ENCODE measurements at places on chromosomes 11 and 22.

DNA sequence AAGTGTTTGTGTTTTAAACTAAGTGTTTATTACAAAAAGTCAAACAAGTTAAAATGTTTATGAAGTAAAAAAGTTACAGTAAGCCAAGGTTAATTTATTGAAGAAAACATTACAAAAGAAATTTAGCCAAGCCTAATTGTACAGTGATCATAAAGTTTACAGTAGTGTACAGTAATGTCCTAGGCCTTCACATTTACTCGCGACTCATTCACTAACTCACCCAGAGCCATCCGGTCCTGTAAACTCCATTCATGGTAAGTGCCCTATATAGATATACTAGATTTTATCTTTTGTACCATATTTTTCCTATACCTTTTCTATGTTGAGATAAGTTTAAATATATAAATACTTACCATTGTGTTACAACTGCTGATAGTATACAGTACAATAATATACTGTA is 481.8 kb upstream of the TENM4 start:
- no peak for DNase-seq

- peak; percentile 72 for DNase-seq
Observed at GRCh38 chr22:32474635-32475467, at the start of gene FBXO7. FBXO7 (plus strand) TSS chr22:32474811; CDS start chr22:32475003, 192 bp downstream.

- no peak for DNase-seq
Observed at GRCh38 chr11:9710852-9711251, 47.0 kb downstream of the SWAP70 start.

DNA sequence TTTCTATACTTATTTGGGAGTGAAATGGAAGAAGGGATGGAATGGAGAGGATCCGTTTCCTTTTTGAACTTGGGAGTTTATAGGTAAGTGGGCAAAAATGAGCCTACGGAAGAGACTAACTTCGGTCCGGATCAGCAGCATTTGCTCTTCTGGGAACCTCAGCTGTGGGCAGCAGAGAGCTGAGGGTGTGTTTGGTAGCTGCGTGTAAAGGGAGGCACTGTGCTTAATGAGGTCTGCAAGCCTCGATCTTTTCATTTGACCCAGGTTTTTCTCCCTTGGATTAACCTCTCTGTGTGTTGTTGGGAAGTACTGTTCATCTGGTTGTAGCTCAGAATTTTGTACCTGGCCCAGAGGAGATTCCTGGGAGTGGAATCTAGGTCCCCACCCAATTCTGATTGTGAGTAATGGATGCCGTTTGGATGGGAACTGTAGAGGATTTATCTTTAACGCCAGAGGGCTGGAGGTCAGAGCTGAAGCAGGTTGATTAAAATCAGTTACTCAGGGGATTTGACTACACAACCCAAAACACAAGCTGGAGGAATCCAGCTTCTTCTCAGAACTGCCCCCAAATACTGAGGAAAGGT is 201.6 kb upstream of the SORL1-AS1 start:
- DNase-seq: no peak

GRCh38 chr11:57425565-57426438 is 1.1 kb downstream of the SLC43A3 start:
- DNase-seq: no peak

GRCh38 chr11:18594999-18595749 is 4.4 kb upstream of the MISFA start:
- DNase-seq: no peak

DNA sequence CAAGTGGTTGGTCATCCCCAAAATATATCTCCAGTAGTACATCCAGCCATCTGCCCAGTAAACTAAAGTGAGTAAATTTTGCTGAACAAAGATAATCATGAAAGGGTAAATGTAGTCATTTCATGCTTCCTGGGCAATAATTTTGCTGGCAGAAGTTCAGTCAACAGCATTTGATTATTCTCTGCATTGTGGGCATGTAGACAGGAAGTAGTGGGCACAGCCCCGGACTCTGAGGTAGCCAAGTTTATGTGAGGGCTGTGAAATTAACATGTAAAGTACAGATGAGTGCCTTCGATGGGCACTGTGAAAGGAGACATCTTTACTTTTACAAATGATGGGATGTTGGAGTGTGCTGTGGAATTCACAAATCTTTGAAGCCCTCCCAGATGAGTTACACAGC is 312.2 kb upstream of the MTNR1B start:
- DNase-seq: no peak

- no peak for DNase-seq
Observed at GRCh38 chr11:119147604-119148333, 1.1 kb upstream of the ABCG4 start.

GRCh38 chr11:746289-747157 is 741 bp upstream of the TALDO1 start:
- no peak for DNase-seq

- no peak for DNase-seq
Observed at GRCh38 chr11:31820438-31820818, 9.3 kb upstream of the PAX6 start.

DNA sequence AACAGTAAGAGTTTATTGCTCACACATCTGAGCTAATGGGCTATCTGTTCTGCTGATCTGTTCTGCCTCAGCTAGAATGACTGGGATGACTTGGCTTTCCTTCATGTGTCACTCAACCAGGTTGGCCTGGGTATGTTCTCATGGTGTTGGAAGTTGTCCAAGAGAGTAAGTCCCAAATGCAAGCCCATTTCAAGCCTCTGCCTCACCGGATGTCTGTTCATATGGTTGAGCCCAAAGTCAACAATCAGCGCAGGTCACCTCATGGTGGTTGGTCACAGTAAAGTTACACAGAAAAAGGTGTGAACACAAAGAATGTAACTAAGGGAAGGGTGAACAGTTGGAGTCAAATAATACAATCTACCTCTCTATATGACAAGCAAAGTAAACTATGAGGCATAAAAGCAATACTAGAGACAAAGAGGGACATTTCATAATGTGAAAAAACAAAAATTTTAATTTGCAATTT is 1.9 kb downstream of the GDPD4 start:
- DNase-seq: no peak

GRCh38 chr11:123559523-123559955 is 94.9 kb downstream of the SCN3B start:
- DNase-seq: no peak

- DNase-seq: no peak
Observed at GRCh38 chr11:27055065-27055682, 14.6 kb downstream of the BBOX1 start.

DNA sequence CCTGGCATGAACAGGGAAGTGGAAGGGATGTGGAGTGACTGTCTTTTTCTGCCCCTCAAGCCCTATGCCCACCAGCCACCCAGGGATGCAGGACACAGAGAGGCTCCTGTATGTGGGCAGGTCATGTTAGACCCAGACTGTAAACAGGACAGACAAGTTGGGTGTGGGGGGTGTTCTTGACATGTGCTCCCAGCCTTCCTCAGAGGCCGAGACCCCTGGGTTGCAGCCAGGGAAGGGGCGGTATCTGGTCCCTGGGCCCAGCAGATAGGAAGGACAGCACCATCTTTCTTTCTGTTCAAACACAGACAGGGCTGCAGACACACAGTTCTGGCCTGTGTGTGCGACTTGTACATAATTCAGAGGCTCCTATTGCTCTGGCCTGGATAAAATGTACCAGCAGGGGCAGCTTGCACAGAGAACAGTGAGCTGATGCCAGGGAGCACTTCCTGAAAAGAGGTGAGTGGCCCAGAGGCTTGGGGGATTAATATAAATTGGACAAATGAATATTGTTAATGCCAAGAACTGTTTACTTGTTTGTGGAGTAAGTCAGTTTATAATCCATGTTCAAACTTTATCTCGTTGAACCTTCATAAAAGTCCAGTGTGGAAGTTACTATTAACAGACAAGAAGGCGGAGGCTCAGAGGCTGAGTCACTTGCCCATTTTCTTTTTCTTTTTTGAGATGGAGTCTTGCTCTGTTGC is 16.6 kb downstream of the GDPD5 start:
- no peak for DNase-seq

- DNase-seq: no peak
Observed at GRCh38 chr11:117189191-117189940, 9.8 kb upstream of the TAGLN start.

GRCh38 chr11:79809487-79809886 is 368.7 kb upstream of the TENM4 start:
- DNase-seq: no peak

- no peak for DNase-seq
Observed at GRCh38 chr11:26593691-26594090, 21.6 kb upstream of the MUC15 start.

GRCh38 chr11:85313741-85314140 is 313.4 kb downstream of the DLG2 start:
- DNase-seq: no peak

- DNase-seq: no peak
Observed at GRCh38 chr11:10118865-10119264, 175.2 kb downstream of the SBF2 start.

DNA sequence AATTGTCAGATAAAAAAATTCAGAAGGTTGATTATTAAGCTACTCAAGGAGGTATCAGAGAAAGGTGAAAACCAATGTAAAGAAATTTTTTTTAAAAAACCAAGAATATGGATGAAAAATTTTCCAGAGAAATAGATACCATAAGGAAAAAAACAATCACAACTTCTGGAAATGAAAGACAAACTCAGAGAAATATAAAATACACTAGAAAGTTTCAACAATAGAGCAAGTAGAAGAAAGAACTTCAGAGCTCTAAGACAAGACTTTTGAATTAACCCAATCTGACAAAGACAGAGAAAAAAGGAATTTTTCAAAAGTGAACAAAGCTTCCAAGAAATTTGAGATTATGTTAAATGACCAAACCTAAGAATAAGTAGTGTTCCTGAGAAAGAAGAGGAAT is 62.9 kb upstream of the TEAD1 start:
- no peak for DNase-seq

GRCh38 chr11:76237000-76237649 is 30.8 kb upstream of the WNT11 start:
- no peak for DNase-seq

DNA sequence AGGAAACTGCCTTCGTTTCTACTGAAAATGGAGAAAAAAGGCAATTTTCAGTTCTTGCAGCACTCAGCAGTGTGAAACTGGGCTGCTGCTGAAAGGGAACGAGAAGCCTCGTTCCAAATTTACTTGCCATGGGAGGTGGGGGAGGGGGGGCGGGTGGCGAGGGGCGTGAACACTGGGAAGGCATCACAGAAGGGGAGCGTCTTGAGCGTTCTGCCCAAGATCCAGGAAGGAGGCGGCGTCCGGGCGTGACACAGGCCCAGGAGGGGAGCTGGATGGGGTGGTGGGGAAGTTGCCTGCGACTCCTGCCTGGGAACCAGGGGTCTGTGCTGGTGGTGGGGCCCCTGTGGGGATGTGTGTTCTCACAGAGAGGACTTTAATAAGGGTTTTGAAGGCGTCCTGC is 213.5 kb downstream of the CTTN start:
- no peak for DNase-seq

GRCh38 chr11:60498853-60499252 is 6.3 kb downstream of the MS4A12 start:
- DNase-seq: no peak

DNA sequence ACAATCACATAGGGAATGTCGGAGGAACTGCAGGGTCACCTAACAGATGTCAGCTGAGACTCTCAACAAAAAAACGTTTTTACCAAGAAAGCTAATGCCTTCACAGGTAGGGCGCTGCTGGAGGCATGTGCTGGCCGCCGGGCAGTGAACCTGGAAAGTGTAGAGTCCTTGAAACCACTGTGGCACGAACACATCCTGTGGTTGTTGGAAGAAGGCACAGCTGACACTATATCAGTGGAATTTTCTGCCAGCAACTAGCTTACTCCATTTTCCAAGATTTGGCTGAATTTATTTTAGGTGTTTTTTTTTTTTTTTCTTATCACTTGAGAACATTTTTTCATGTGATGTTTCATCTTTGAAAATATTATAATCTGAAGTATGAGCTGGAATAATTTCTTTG is 14.2 kb downstream of the TRMU start:
- no peak for DNase-seq

DNA sequence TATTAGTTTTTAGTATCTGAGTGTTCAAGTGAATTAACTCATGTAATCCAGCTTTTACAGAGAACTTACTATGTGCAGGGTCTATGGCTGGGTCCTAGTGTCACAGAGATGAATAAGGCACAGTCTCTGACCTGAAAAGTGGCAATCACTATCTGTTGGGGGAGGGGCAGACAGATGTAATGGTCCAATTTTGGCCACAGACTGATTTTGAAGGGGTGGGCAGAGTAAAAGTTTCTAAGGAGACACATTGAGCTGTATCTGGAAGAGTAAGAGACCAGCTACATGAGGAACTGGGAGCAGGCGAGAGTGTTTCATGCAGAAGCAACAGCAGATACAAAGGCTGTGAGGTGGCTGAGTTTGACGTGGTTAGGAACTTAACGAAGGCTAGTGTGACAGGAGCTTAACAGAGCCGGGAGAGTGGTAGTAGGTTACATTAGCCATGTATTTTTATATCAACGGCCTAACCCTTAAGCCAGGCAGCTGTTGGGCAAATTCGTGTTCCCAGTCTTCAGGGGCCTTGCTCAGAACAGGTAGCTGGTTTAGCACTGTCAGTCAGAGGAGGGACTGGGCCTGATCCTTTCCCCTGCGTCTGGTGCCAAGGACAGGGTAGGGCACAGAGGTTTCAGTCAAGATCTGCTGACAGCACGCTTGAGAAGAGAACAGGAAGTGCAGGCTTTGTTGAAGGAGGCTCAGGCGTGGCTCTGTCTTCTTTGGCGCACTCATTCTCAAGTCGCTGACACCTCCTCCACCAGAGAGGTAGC is 1.4 kb upstream of the STIM1 start:
- no peak for DNase-seq

GRCh38 chr11:77269484-77270123 is 31.9 kb downstream of the GDPD4 start:
- DNase-seq: no peak

- DNase-seq: no peak
Observed at GRCh38 chr22:20413217-20414058, 19.5 kb downstream of the ZNF74 start.

All from activated CD8-positive, alpha-beta memory T cell treated with anti-CD3 and anti-CD28 coated beads for 4 hours (primary cell).